ENCODE measurements at places on chromosomes 6 and 20.

DNA sequence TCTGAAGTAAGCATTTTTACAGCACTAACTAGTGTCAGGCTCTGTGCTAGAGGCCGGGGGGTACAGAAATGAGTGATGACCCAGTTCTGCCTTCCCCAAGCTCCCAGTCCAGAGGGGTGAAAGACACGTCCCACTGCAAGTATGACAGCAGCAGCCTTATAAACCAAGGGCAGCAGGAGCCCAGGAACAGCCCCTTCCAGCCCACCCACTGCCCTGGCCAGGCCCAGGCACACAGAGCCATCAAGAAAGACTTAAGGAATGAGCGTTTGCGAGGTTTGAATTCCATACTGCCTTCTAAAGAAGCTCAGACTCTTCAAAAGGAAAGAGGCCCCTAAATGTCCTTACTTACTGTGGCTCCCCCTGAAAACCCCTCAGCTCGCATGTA, 10.0 kb downstream of the TRERF1 start:
- peak; percentile 23 for DNase-seq

- no peak for DNase-seq
Observed at GRCh38 chr20:5470943-5471342, 154.2 kb upstream of the PROKR2 start.

- DNase-seq, result no peak
Observed at GRCh38 chr20:24798930-24799705, 150.0 kb upstream of the CST7 start.

- peak; percentile 30 for DNase-seq
Observed at GRCh38 chr6:77462359-77463307, 658 bp downstream of the HTR1B start.

DNA sequence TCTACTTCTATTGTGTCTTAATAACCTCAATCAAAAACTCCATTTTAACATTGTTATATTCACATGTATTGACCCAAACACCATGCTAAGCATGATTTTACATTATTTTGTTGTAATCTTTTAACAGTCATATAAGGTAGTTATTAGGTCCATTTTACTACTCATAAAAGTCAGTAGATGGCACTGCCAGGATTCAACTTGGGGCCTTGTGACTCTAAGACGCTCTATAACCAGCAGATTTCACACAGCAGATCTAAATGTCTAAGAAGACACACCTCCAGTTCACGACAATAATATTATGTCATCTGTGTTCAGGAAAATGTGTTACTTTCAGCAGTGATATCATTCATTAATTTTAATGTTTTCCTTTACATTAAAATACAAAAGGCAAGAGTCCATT, 88.0 kb downstream of the FRK start:
- DNase-seq, result no peak

DNA sequence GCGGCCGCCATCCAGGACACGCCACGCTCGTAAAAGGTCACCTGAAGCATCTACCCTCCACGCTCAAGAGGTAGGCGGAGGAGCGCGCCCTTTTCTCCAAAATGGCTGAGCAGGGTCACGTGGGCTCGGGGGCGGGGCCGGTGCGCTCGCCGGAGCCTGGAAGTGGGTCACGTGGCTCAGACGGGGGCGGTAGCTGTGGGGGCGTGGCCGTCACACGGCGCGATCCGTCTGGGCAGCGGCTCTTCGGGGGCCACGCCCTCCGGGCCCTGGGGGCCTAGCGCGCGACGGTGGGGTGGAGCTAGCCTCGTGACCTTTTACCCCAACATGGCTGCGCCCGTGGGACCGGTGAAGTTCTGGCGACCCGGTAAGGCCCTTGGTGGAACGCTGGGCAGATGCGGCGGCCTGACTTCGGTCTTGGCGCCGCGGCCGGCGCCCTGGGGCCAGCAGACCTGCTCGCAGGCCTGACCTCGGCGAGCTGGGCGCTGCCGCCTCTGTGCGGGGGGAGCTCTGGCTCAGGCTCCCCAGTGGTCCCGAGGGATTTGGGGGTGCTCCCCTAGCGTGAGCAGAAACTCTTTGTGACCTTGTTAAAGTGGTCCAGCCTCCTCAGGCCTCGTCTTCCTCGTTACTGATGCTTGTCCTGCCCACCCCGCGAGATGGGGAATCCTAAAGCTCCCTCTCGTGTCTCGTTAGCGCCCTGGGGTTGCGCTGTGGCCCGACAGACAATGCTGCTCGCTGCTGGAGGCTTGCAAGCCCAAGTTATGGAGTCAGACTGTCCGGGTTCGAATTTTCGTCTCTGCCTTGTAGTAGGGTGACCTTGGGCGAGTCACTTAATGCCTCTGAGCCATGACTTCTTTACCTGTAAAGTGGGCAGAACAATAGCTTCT, at the start of gene DHX35:
Gene DHX35 (plus strand): TSS at position 301 of the 884 bp plus-strand sequence. CDS start 24 bp downstream, at position 325.
- DNase-seq, result peak; percentile 100

DNA sequence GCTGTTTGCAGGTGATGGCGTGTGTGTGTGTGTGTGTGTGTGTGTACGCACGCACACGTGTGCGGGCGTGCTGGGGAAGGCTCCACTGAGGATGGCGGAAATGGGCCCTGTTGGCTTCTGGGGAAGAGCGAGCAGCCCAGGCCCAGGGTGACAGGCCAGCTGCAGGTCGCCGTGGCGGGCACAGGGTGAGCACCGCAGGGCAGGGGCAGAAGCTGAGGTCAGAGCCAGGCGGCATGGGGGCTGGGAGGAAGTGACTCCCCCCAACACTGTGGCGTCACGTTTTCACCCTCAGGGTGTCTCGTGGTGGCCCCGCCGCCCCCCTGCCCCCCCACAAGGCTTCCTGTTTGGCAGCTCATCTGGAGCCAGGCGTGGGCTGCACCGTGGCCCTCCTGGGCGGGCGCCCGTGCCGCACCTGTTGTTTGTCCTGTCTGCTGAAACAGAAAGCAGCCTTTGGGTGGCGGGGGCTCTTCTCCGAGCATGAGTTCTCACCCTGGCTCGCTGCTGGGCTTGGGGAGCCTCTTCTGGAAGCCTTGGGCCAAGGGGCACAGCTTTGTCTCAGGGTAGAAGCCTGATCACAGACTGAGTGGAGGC, 7.1 kb downstream of the RBM38 start:
- no peak for DNase-seq

DNA sequence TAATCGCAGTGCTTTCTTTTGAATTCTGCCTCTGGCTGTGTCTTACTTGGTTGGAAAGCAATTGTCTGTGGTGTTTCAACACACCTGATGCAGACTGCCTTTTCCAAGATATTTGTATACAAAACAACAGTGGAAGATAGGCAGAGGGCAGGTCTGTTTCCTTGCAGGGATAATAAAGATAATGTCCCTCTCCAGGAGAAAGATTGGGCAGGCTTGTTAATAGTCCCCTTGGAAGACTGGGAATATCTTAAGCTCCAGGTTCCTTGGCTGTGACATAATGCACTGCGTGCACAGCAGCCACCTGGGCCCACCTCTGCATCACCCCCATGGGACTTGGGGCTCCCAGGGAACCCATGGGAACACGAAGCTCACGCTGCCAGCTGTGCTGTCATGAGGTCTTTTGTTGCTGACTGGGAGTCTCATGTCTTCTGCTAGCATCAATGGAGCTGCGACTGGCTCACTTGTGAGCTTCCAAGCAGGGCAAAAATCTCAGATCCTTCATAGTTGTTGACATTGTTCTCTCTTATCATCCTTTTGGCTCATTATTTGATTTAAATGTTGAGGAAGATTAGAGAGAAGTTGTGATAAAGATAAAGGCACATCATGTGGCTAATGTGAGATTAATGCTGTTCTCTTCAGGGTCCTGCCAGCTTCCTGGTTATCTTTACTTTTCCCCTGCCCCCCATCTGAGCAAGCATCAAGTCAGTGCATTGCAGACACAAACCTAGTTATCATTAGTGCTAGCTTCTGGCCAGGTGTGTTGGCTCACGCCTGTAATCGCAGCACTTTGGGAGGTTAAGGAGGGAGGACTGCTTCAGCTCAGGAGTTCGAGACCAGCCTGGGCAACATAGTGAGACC, 107.1 kb upstream of the ASF1A start:
- no peak for DNase-seq

- DNase-seq, result no peak
Observed at GRCh38 chr20:63049561-63050221, 42.9 kb upstream of the BHLHE23 start.

GRCh38 chr20:21613512-21613911, 92.0 kb upstream of the PAX1 start:
- no peak for DNase-seq

DNA sequence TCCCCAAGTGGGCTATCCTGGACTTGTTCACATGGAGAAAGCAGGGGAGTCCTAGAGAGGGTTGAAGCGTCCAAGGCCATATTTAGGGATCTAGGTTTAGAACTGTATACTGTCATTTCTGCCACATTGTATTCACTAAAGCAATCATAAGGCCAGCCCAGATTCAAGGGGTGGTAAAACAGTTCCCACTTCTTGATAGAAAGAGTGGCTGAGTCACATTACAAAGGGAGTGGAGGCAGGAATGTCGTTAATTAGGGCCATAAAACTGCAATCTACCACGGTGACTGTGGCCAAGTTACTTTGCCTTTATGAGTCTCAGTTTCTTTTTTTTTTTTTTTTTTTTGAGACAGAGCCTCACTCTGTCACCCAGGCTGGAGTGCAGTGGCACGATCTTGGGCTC, 7.4 kb upstream of the UBR2 start:
- peak; percentile 71 for DNase-seq

GRCh38 chr20:53839423-53840176, 230.8 kb downstream of the BCAS1 start:
- no peak for DNase-seq

DNA sequence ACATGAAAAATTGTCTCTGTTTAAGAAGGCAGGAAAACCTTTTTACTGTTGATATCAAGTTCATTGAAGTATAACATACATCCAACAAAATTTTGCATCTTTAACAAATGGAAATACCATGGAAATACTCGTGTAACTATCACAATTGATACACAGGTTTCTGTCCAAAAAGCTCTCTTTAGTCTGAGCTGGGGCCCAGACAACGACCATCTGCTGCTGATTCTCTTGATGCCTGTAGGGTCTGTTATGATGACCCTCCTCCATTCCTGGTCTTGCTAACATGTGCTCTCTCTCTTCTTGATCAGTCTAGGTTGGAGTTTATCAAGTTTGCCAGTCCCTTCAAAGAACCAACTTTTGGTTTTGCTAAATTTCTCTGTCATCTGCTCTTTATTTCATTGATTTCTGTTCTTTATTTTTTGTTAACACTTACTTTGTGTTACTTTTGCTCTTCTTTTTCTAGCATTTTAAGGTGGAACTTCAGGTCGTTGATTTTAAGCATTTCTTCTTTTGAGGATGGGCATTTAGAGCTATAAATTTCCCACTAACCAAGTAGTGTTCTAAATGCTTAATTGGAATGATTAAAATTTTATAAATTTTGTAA, 116.8 kb downstream of the PSMB1 start:
- no peak for DNase-seq

DNA sequence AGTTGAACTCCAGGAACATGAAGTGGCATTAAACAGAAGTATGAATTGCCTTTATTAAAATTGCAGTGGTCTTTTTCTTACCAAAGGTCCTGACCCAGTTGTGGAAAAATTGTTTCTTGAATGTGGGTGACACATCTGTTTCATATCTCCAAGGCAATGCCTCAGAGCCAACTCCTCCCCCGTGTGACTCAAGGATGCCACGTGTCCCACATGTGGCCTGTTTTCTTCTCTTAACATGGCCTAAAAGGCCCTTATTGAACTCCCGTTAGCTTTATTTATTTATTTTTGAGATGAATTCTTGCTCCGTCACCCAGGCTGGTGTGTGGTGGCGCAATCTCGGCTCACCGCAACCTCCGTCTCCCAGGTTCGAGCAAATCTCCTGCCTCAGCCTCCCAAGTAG, 128.4 kb upstream of the ESR1 start:
- no peak for DNase-seq

GRCh38 chr6:32105433-32105832, 3.7 kb downstream of the TNXB start:
- no peak for DNase-seq

DNA sequence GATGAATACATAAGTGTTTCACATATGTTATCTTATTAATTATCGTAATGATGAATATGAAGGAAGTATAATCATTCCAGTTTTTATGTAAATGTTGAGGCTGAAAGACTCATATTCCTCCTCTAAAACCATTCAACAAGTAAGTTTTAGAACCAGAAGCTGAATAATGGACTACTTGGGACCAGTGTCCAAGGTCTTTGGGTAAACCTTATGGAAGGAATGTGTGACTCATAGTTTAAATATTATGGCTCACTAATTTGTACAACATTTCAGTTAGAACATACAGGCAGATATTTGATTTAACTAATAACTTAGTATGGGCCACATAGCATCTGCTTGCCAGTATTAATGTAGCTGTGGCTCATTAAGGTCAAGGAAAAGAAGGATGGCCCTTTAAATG, 209.6 kb downstream of the TFAP2B start:
- no peak for DNase-seq

- no peak for DNase-seq
Observed at GRCh38 chr6:74597840-74598239, 608.0 kb downstream of the COL12A1 start.

DNA sequence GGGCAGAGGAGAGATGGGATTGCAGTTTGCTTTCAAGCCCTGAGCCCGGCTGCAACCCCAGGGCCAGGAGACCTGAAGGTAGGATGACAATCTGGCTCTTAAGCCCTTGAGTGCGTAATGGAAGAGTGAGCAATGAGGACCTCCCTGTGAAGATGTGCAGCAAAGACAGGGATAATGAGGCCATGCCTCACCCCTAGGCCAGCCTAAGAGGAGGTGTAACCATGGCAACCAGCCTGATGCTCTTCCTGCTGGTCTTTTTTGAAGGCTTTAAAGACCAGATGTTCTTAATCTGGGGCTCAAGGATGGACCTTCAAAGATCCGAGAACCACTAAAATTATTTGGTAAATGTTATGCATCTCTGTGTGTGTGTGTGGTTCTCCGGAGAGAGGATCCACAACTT, 8.2 kb downstream of the ARHGAP40 start:
- DNase-seq, result no peak

DNA sequence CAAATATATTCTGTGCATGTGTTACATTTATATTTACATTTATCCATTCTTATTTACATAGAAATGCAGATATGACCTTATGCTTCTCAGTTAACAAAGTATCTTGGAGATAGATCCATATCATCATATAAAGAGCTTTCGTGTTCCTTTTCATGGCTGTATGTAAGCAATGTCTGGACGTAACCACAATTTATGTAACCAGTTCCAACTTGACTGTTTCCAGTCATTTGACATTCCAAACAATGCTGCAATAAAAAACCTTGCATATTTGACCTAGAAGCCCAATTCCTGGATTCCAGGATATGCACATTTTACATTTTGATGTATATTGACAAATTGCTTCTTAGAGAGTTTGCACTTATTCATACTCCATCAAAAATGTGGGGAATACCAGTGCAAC, 113.7 kb upstream of the F13A1 start:
- no peak for DNase-seq

DNA sequence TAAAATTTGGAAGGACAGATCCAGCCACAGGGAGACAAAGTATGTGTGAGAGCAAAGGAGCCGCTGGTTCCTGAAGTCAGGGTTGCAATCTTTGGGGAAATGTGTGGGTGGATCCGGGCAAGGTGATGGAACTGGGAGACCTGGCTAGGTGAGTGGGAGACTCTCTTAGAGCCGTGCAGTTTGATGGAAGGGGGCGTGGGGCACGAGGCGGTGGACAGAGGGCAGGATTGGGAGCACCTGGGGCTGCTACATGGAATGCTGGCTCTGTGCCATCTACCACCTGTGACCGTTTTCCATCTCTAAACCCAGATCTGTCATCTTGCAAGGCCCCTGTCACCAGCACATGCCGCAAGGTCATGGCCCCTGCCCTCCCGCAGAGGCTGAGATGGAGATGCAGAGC, 268.4 kb downstream of the SMOC2 start:
- no peak for DNase-seq

GRCh38 chr20:3209257-3209945, at the start of gene ITPA:
TSS of gene ITPA (plus strand) at chr20:3209498. CDS start at chr20:3209552, 54 bp downstream.
- DNase-seq, result peak; percentile 63

- no peak for DNase-seq
Observed at GRCh38 chr6:11160199-11160598, 48.7 kb upstream of the ERVFRD-1 start.

- no peak for DNase-seq
Observed at GRCh38 chr20:59631751-59632540, 27.6 kb downstream of the PHACTR3 start.

All from hepatocyte (in vitro differentiated cells).